ENCODE measurements at places on chromosomes 4 and X.
A peak's percentile ranks its signal among the peaks of the same experiment; 100 is the strongest.

DNA sequence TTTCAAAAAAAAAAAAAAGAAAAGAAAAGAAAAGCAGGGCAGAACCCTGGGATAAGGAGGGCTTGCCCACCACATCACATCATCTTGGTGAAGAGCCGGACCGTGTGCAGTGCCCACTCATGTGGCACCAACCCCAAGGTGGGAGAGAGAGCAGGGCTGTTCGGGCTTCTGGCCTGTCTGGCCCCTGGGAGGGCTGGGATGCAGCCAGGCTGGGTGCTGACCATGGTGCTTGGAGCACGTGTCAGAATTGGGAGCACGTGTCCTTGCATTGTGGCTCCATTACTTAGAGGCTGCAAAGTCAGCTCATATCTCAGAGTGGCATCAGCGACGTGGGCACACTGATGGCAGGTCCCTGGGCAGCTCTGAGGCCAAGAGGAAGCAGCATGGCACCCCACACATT lies 100.9 kb upstream of the AFAP1 start:
- DNase-seq = no peak

DNA sequence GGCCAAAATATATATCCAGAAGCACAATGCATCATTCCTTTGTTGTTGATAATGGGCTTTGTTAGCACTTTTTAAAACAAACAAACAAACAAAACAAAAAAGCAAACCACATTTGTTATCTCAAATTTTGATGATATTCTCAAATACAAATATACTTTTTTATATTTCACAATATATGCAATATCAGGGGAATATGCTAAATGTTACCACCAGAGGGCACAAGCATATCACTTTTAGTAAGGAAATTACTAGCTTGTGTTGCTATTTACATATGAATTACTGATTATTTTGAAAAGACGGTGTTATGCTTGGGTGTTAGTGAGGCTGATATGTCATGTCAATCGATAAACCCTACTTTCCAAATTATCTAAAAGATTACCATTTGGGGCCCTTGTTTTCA lies 29.1 kb downstream of the RIPPLY1 start:
- no peak for DNase-seq

DNA sequence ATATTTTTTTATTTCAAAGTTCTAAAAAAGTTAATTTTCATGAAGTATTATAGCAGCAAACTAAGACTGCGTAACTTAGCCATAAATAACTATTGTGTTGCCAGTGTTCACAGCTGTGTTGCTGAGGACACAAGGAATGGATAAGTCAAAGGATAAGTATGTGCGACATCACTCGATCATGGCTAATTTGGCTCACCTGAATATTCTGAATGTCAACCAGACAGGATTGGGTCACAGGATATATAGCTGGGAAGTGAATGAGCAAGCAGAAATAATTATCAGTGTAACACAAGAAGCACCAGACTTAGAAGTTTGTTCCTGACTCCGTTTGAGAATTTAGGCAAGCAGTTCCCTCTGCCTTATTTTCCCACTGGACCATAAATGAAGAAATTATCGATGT lies 33.9 kb downstream of the PRDM8 start:
- DNase-seq = no peak

DNA sequence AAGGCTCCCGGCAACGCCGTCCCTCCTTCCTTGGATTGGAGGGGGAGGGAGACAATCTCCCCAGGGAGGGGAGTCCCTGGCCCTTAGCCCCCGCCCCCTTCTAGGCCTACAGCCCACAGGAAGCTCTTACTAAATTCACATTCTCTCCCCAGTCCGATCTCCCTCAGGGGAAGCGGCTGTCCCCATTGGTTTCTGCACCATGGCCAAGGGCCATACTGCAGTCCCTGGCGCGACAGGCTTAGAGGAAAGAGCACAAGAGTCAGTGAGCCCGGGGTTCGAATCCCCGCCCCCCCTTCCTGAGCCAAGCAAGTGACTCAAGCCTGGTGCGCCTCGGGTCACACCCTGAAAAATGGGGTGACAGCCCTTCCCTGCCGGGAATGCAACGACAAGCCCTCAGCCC lies 1.1 kb downstream of the ABLIM2 start:
- DNase-seq = no peak

GRCh38 chr4:5865896-5866599 lies 26.8 kb downstream of the CRMP1 start:
- DNase-seq = no peak

DNA sequence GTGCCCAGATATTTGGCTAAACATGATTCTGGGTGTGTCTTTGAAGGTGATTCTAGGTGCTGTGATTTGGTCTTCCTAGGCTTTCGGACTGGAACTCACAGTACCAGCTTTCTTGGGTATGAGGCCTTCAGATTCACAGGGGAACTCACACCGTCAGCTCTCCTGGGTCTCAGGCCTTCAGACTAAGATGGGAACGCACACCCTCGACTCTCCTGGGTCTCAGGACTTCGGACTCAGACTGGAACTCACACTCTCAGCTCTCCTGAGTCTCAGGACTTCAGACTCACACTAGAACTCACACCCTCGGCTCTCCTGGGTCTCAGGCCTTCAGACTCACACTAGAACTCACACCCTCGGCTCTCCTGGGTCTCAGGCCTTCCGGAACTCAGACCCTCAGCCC lies 137.7 kb downstream of the CRLF2 start:
- DNase-seq = no peak

- DNase-seq = no peak
Observed at GRCh38 chrX:118231464-118231863, 114.4 kb upstream of the WDR44 start.

DNA sequence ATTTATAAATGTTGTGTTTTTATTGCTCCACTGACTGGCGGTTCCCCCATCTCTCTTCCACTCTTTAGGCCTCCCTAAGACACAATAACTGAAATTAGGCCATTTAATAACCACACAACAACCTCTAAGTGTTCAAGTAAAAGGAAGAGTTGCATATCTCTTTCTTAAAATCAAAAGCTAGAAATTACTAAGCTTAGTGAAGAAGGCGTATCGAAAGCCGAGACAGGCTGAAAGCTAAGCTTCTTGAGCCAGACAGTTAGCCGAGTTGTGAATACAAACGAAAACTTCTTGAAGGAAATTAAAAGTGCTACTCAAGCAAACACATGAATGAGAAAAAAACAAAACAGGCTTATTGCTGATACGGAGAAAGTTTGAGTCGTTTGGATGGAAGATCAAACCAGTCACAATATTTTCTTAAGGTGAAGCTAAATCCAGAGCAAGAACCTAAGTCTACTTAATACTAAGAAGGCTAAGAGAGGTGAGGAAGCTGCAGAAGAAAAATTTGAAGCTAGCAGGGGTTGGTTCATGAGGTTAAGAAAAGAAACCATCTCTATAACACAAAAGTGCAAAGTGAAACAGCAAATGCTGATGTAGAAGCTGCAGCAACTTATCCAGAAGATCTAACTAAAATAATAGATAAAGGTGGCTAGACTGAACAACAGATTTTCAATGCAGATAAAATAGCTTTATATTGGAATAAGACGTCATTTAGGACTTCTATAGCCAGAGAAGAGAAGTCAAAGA lies 194.0 kb upstream of the TTC29 start:
- no peak for DNase-seq

- DNase-seq = no peak
Observed at GRCh38 chr4:79292008-79292407, 33.9 kb downstream of the NAA11 start.

- no peak for DNase-seq
Observed at GRCh38 chr4:163702736-163703135, 208.2 kb downstream of the TMA16 start.

- DNase-seq = no peak
Observed at GRCh38 chrX:42823443-42823842, 45.5 kb upstream of the PPP1R2C start.

GRCh38 chr4:37453281-37453998 lies 208.9 kb downstream of the NWD2 start:
- DNase-seq = peak; percentile 77

DNA sequence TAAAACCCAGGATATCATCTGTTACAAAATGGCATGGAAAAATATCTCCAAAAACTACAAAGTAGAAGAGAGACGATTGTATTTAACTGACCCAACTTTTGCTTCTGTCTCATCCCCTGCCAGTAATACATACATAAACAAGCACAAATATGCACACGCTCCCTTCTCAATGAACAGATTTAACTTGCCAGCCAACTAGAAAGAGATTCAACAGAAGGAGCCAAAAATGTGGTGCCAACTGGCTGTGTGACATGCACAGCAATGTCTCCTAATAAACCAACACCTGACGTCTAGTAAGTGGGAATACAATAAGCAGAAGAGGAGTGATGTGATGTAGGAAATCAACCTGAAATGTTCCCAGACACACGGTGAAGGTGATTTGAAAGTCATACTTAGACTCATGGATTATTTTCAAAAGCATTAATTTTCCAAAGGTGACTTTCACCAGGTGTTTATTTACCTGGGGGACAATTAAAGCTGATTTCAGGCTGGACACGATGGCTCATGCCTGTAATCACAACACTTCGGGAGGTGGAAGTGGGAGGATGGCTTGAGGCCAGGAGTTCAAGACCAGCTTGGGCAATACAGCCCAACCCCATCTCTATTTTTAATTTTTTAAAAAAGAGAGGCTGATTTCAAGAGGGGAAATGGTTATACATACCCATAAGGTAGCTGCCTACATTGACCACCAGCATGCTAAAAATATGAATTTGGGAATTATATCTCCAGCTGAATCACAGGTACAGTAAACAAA lies 33.7 kb downstream of the SH3RF1 start:
- DNase-seq = no peak

GRCh38 chr4:137823007-137823406 lies 290.7 kb upstream of the PCDH18 start:
- no peak for DNase-seq

DNA sequence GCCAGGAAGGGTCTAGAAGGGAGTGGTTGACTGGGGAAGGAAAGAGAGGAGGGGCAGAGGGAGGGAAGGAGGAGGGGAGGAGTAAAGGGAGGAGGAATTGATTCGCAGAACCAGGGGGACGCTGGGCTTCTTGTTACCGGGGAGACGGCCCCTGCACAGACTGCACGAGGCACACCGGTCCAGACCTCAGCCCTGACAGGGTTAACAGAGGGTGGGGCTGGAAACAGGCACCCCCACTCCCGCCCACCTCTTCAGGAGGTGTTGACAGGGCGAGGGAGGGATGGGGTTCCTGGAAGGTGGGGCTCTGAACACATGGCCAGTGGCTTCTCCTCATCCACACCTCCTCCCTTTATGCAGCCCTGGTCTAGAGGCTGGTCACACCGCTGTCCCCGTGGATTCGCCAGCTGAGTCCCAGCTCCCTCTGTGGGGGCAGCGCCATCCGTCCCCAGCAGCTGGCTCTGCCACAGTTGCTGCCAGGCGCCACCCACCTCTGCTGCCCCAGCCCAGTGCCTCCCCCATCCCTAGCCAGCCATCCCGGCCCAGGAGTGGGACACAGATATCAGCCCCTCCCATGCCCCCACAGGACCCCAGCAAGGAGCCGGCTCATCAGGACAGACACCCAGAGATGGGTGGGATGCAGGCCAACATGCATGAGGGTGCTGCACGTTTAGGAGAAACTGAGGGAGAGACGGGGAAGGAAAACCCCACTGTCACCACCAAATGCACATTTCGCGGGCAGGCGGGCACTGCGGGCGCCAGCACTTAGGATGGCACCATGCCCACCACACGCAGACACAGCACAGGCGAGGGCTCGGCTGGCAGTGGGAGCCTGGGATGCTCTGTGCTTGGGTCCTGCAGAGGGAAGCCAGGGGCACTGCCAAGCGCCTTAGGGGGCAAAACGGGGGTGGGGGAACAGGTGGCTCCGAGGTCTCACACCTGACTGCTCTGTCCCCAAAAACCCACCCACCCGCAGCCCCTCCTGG lies 87.6 kb downstream of the ABLIM2 start:
- DNase-seq = peak; percentile 69

GRCh38 chrX:153766098-153766817 lies 2.2 kb downstream of the PLXNB3 start:
- DNase-seq = no peak

GRCh38 chr4:139720806-139721205 lies 55.2 kb downstream of the MGST2 start:
- no peak for DNase-seq

DNA sequence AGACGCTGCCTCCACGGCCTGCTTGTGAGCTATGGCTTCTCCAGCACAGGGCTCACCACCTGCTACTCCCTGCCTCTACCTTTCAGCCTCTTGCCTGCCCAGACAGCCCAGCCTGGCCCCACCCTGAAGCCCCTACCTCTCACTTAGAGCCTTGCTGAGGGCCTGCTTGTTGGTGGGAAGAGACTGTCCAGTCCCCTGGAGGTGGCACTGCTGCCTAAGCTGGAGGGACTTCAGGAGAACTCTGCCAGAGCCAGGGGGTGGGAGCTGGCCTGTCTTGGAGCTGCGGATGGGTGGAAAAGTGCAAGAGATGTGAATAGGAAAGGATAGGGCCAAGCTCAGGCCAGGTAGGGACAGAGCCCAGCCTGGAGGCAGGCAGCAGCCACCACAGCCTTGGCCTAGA lies 2.7 kb upstream of the ZNF185 start:
- peak; percentile 29 for DNase-seq

- no peak for DNase-seq
Observed at GRCh38 chrX:129496625-129497024, 26.7 kb downstream of the SMARCA1 start.

DNA sequence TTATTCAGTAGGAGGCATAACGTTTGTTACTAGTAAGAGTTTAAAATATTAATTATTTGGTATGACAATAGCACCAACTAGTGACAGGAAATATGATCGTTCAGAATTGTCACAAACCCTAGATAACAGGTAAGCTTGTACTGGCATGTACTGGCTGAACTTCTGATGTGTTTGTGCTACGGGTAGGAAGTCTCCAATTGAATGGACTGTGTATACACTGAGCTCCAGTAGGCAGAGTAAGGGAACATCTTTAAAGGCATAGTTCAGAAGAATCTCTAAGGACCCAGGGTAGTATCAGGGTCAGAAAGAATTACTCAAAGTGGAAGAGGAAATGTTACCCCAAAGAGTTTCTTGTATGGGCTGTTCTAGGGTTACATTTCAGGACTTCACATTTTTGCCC lies 230.4 kb downstream of the EDA2R start:
- DNase-seq = no peak

DNA sequence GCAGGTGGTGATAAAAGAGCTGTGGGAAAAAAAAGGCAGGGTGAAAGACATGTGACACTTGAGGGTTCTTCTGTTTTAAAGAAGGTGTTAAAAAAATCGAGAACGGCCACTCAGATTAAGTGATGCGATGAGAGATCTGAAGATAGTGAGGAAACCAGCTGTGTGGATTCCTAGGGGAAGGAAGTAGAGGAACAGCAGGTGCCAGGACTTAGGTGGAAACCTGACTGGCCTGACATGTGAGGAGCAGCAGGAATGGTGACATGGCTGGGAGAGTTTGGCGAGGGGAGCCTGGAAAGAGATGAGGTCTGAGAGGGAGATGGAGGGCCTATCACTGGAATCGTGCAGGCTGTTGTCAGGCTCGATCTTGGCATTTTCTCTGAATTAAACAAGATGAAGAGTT lies 55.5 kb downstream of the BMPR1B start:
- DNase-seq = no peak

DNA sequence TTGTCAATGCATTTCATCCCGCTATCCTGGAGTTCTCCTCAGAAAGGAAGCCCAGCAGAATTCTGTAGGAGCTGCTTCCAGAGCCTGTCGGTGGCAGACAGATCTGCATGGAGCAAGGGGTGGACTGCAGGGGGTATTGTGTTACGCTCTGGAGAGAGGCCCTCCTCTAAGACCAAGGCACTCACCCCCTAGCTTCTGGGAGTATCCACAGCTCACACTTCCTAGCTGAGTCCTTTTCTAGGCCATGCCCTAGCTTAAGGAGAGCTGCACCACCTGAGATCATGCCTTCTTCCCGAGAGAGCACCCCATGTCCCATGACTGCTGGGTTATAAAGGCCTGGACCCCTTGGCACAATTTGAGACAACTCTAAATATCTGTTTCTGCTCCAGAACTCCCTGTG lies 39.1 kb downstream of the MTNR1A start:
- no peak for DNase-seq

- DNase-seq = no peak
Observed at GRCh38 chr4:8251110-8251883, 18.3 kb upstream of the HTRA3 start.

All from ecto neural progenitor cell (in vitro differentiated cells).